Ascending aorta (tissue), 2 donors: ENCODE measurements at places on chromosomes 5 and 9.
A peak's percentile ranks its signal among the peaks of the same experiment; 100 is the strongest.

DNA sequence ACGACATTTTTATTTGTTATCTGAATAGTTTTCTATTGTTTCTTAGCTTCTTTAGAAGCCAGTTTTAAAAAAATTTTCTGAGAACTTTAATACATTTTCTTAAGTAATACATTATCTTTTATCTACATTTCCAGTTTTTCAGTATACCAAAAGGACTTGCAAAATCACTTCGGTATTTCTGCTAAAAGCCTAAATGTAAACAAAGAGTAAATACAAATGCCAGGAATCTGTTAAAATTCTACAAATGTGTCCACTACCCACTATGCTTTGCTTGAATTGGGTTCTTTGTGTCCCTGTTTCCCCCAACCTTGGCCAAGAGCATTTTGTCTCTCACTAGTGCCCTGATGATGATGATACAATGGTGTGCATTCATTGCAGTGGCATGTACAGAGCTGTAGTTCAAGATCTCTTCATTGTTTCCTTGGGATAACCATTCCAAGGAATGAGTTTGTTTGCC, 611.2 kb downstream of the NR2F1-AS1 start:
- no peak for DNase-seq
- no peak overlapping the region for H3K4me3 ChIP-seq
- H3K27me3 ChIP-seq = no peaks in the 10 kb centered on the region
- H3K4me1 ChIP-seq = no peaks in the 10 kb centered on the region
- no peaks in the 10 kb centered on the region for H3K36me3 ChIP-seq

GRCh38 chr5:66609615-66610014, 13.4 kb downstream of the MAST4 start:
- no peak for DNase-seq
- H3K27ac ChIP-seq = no peak overlapping the region
- H3K4me3 ChIP-seq = no peak overlapping the region
- no peaks in the 10 kb centered on the region for H3K27me3 ChIP-seq
- no peaks in the 10 kb centered on the region for H3K4me1 ChIP-seq

DNA sequence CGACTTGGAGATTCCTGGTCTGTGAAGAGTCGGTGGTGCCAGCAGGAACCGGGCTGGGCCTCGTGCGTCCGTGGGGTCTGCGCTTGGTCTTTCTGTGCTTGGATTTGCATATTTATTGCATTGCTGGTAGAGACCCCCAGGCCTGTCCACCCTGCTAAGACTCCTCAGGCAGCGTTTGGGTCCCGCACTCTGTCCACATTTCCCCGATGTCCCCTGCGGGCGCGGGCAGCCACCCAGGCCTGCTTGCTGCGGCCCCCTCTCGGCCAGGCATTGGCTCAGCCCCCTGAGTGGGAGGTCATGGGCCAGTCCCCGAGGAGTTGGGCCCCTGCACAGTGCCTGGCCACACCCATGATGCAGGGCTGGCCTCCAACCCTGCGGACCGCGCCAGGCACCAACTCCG, 27.4 kb upstream of the CTNND2 start:
- H3K27me3 ChIP-seq = no peaks in the 10 kb centered on the region
- no peak overlapping the region for H3K4me3 ChIP-seq
- H3K27ac ChIP-seq = no peak overlapping the region
- no peaks in the 10 kb centered on the region for H3K36me3 ChIP-seq
- H3K4me1 ChIP-seq = no peaks in the 10 kb centered on the region
- DNase-seq = no peak

- DNase-seq = no peak
- H3K36me3 ChIP-seq = no peaks in the 10 kb centered on the region
- H3K4me3 ChIP-seq = no peak overlapping the region
- H3K4me1 ChIP-seq = no peaks in the 10 kb centered on the region
- no peaks in the 10 kb centered on the region for H3K27me3 ChIP-seq
- no peak overlapping the region for H3K27ac ChIP-seq
Observed at GRCh38 chr9:77133011-77133410, 44.3 kb upstream of the VPS13A start.

- H3K4me1 ChIP-seq = peaks cover 9% of the 10 kb centered on the region
- no peaks in the 10 kb centered on the region for H3K27me3 ChIP-seq
- H3K4me3 ChIP-seq = no peak overlapping the region
- H3K27ac ChIP-seq = no peak overlapping the region
Observed at GRCh38 chr9:37587521-37587920, 4.9 kb downstream of the TOMM5 start.

DNA sequence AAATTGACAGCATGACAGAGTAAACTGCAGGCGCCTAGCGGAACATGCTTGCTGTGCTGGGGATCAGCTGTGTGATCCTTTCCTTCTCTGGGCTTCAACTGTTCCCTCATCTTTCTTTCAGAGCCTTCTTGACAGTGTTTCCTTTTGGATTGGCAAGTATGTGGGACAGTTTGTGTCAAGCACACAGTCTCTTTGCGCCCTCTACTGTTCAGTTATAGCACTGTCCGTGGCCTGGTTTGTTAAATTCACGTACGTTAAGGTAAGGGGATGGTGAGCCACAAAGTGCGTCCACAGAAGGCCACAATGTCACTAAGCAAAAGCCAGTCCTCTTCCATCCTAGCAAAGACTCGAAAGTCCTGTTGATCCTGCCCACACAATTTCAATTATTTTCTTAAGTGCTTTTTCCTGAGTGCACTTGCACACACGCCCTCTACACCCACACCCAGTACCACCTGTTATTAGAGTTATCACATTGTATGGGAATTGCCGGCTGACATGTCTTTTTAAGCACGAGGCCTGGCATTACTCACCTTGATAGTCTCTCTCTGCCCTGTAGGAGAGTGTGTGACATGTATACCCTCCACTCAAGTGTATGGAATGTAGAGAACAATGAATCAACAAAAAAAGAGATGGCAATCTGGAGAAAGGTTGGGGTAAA, 22.5 kb upstream of the PTPN3 start:
- no peaks in the 10 kb centered on the region for H3K4me1 ChIP-seq
- no peaks in the 10 kb centered on the region for H3K27me3 ChIP-seq
- no peak overlapping the region for H3K4me3 ChIP-seq
- DNase-seq = peak; percentile 86
- H3K36me3 ChIP-seq = no peaks in the 10 kb centered on the region

GRCh38 chr5:33242277-33242676, 198.5 kb upstream of the TARS1 start:
- H3K27ac ChIP-seq = no peak overlapping the region
- H3K4me1 ChIP-seq = no peaks in the 10 kb centered on the region
- no peaks in the 10 kb centered on the region for H3K36me3 ChIP-seq
- H3K27me3 ChIP-seq = no peaks in the 10 kb centered on the region
- H3K4me3 ChIP-seq = no peak overlapping the region
- no peak for DNase-seq

DNA sequence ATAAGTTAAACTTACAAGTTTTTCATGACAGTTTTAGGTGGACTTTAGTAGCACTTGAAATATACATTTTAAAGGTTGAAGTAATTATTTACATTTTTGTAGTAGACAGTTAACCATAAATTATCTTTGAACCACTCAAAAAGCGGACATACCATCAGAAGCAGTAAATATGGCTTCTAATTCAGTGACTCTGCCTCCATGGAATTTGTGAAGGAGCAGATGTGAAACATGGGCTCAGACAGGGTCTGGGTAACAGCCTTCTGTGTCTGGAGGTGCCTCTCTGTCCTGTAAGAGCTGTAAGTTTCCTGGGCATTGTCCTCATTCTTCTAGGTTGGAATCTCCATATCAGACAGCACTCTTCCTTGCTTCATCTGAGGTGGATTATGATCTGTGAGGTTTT, 12.4 kb downstream of the RLN2 start:
- H3K27me3 ChIP-seq = no peaks in the 10 kb centered on the region
- no peaks in the 10 kb centered on the region for H3K4me1 ChIP-seq
- H3K27ac ChIP-seq = no peak overlapping the region
- no peak overlapping the region for H3K4me3 ChIP-seq

- no peaks in the 10 kb centered on the region for H3K4me1 ChIP-seq
- no peak overlapping the region for H3K27ac ChIP-seq
- DNase-seq = no peak
- no peaks in the 10 kb centered on the region for H3K27me3 ChIP-seq
- H3K36me3 ChIP-seq = no peaks in the 10 kb centered on the region
Observed at GRCh38 chr9:31612336-31613030, 772.0 kb upstream of the ACO1 start.

DNA sequence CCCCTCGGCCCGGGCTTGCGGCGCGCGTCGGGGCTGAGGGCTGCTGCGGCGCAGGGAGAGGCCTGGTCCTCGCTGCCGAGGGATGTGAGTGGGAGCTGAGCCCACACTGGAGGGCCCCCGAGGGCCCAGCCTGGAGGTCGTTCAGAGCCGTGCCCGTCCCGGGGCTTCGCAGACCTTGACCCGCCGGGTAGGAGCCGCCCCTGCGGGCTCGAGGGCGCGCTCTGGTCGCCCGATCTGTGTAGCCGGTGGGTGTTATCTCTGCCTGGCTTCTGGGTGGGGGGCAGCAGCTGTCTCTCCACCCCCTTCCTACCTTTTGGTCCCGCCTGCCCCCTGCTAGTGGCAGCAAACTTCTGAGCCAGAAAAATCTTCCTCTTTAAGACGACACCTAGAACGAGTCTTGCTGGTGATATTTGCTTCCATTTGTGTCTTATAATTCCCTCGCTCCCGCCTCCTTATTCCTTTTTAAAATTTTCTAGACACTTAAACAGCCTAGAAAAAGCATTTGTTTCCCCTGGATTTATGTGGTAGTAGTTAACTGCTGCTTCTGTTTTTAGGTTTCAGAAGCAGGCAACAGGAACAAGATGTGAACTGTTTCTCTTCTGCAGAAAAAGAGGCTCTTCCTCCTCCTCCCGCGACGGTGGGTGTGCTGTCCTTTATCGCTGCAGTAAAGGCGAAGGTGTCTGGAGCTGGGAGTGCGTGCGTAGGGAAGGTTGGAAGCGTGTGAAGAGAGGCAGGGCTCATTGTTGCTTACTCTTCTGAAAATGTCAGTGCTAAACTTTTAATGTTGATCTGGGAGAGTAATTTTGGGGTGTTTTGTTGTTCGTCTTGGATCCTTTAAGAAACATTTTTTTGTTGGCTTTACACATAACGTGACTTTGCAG, 554 bp downstream of the JAK2 start:
- peak overlapping the region; percentile 97 for H3K27ac ChIP-seq
- peak overlapping the region; percentile 83 for H3K4me3 ChIP-seq
- H3K36me3 ChIP-seq = no peaks in the 10 kb centered on the region
- H3K4me1 ChIP-seq = peaks cover 43% of the 10 kb centered on the region
- no peak for DNase-seq

DNA sequence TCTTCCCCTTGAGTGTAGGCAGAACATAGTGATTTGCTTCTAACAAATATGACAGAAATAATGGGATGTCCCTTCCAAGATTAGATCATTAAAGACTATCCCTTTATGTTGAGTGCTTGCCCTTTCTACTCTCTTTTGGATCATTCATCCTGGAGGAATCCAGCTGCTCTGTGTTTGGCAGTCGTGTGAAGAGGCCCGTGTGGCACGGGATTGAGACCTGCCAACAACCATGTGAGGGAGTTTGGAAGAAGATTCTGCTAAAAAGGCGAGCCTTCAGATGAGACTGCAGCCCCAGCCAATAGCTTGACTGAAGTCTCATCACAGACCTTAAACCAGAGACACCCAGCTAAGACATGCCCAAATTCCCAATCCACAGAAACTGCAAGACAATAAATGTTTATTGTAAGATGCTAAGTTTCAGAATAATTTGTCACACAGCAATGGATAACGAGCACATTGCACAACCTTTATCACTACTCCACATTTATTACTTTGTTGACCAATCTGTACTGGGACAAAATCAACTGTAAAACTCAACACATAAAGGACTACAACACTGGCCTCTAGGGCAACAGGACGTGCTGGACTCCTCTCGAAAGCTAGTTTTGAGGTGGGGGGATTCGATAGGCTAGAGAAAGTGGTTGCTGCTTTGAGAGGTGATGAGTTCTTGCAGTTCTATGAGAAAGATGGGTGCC, 42.8 kb downstream of the ANGPTL2 start:
- no peaks in the 10 kb centered on the region for H3K27me3 ChIP-seq
- H3K36me3 ChIP-seq = no peaks in the 10 kb centered on the region
- no peaks in the 10 kb centered on the region for H3K4me1 ChIP-seq
- no peak overlapping the region for H3K4me3 ChIP-seq
